Stimulated activated CD8-positive, alpha-beta memory T cell treated with anti-CD3 and anti-CD28 coated beads, Interleukin-15, amount 100 ng/mL, for 24 hours (primary cell): ENCODE measurements at places on chromosomes 2 and 18.

DNA sequence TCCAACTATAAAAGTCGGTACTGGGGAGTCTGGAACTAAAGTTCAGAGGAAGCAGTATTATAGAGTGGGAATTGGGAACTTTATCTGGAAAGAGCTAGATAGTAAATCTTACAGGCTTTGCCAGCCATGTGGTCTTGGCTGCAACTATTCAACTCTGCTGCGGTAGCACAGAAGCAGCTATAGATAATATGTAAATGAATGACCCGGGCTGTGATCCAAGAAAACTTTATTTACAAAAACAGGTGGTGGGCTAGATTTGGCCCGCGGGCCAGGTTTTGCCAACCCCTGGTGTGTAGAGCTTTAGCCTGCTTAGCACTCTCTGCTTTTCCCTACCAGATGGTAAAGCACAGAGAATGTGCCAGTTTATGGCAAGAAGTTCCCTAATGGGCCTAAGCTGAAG lies 70.8 kb downstream of the TNP1 start:
- DNase-seq, result no peak

DNA sequence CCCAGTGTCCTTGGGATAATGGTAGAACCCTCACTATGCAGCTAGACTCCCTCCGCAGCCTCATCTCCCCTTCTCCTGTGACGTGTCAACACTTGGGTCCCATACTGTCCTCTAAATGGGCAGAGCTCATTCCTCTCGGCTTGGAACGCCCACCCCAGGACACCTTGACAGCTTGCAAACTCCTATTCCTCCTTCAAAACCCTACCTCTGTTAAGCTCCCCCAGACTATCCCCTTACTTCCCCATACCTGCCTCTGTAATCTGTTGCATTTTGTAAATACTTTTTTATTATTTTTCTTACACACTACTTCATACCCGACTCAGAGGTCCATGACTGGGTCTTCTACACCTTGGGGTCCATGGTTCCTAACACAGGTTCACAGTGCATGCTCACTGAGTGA lies 28.0 kb downstream of the STEAP3 start:
- DNase-seq, result no peak

DNA sequence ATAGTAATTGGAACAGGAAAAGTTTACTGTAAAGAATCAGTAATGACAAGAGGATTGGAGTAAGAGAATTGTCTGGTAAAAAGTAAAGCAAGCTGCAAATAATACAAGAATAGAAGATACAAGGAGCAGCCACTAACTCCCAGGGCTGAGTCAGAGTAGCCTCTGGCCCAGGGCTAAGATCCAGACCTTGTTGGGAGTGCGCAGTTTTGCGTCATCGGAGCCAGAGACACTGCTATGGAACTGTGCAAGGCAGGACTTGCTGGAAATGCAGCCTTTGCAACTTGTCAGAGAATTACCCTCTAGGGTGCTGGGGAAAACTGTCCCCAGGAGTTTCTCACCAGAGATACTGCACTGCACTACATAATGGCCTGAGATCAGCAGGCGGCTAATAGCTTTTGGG lies 135.2 kb downstream of the NYAP2 start:
- DNase-seq, result no peak

- DNase-seq, result no peak
Measured at GRCh38 chr2:12317814-12318426, 398.8 kb upstream of the TRIB2 start.

DNA sequence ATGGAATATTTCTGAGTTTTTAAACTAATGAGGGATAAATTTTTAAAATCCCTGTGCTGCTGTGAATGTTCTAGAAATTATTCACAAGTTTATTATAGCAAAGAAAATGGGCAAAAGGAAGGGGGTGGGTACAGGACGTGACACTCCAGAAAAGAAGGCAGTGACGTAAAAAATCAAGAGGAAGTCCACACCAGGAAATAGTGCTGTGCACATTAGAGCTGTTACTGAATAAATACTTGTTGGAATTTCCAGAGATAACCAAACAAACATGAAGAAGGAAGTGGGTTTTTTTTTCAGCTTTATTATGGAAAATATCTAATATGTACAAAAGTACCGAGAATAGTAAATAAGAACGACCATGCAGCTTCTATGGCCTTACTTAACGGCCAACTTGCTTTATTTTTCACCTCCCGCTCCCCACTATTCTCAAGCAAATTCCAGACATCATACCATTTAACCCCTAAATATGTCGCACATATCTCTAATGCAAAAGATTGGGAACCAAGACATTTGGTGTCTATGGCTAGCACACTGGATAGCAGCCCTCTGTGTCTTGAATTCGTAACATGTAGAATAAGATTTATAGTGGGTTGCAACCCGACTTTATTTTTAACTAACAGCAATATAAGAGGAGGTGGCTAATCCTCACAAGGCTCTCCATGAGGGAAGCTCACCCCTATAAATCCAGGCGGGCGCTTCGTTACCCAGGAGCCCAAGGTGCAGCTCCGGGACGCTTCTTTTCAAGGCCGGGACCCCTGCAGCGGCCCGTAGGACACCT lies 580 bp upstream of the NDUFV2 start:
- DNase-seq, result no peak
